CD14-positive monocyte (primary cell): ENCODE measurements at places on chromosomes 5 and 9.

GRCh38 chr5:54383941-54384340 is 71.6 kb upstream of the HSPB3 start:
- DNase-seq, result no peak

GRCh38 chr5:74303578-74303977 is 336.9 kb downstream of the ENC1 start:
- DNase-seq, result no peak

DNA sequence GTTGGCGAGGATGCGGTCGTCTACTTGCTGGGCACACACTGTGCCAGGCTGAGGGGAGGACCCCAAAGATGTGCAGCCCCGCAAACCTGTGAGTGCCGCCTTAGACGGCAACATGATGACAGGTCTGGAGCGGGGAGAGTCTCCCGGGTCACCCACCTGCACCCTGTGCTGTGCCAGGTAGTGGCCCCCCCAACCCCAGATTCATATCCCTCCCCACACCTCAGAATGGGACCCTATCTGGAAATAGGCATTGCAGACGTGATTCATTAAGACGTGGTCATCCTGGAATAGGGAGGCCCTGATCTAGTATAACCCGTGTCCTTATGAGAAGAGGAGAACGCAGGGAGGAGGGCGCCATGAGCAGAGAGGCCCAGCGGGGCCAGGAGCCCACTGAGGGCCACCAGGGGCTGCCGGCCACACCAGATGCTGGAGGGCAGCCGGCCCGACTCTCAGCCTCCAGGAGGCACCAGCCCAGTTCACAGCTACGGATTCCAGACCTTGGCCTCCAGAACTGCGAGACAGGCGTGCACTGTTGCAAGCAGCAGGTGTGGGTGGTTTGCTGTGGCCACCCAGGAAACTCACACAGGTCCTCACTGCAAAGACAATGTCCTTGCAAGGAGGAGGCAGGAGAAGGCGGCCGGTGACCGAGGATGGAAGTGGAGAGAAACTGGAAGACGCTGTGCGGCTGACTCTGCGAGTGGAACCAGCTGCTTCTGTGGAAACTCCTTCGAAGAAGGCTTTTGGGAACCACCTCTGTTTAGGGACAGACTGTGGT is 131.9 kb upstream of the LPCAT1 start:
- DNase-seq, result no peak

GRCh38 chr9:16898464-16898863 is 28.0 kb upstream of the BNC2 start:
- DNase-seq, result no peak

DNA sequence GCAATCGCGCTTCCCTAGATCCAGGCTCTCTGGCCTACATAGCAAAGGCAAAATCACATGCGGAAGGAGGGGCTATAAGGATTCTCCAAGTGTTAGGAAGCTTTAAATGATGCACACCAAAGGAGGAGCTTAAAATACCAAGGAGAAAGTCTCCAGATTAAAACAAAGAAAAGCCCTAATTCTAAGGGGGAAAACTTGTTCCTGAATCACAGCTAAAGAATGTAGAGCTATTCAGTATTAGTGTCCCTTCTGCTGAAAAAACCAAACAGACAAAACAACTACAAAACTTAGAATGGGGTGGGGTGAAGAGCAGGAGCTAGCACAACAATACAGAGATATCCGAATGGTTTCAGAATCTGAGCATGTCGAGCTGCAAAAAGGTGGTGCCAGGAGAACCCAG is 213.7 kb downstream of the DCP2 start:
- no peak for DNase-seq

DNA sequence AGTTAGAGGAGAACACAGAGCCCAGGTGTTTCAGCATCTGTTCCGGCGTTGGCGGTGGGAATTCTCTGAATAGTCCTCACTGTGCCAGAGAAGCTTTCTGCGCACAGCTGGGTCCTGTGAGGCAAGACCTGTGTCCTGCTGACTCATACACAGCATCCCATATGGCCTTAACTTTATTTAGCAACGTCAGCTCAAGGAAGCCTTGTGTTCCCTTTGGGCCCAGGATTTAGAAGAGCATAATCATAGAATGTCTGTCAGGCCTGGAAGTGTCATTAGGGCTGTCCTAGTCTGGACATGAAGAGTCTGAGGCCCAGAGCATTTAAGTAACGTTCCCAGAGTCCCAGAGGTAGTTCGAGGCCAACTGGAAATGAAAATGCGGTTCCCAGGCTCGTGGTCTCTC is 188.6 kb upstream of the DMRT1 start:
- peak; percentile 25 for DNase-seq

- DNase-seq, result no peak
Observed at GRCh38 chr5:94028001-94028400, 286.6 kb upstream of the POU5F2 start.

- no peak for DNase-seq
Observed at GRCh38 chr9:127300886-127301447, 36.4 kb downstream of the GARNL3 start.

DNA sequence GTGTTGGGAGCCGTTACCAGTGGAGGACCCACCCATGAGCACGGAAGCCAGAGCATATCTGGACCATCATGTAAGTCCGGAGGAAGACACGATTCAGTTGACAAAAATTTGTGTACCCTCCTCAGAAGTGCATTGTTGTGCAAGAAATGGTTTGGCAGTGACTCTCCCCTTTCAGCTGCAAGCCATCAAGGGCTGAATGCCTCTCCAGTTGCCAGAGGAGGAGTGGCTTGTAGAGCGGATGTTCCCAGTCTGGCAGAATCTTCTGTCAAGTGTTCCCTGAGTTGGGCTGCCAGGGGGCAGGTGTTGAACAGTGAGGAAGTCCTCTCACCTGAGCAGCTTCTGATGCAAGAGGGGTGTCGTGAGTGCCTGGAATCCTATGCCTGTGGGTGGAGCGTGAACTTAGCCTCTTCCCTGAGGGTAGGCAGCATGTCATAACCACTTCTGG is 27.6 kb upstream of the CDKN2AIPNL start:
- no peak for DNase-seq
